Right lobe of liver (tissue), 6 donors: ENCODE measurements at places on chromosomes 6 and 20. TPM values are rescaled to one million over a fixed set of nuclear protein-coding genes. Genes with fewer than 3 reads are reported as not detected.
A peak's percentile ranks its signal among the peaks of the same experiment; 100 is the strongest.

DNA sequence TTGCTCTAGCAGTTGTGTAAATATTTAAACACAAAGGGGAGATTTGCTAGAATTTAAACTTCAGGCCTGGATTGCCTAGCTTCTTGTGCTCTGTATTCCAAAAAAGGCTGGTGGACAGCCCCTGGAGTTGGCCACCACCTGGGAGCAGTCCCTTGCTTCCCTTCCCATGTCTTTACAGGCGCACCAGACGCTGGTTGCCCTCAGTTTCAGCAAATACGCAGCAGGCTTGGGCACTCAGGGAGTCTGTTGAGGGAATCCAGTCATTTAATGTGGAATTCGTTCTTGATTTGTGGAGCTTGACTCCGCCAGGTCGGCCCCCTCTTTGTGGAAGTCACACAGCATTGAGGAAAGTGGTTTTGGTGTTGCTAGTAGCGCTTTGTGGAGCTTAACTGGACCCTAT is 156.8 kb downstream of the DTNBP1 start:
- DNase-seq = no peak

The CGAS gene
- 0.89 TPM for total RNA-seq

DNA sequence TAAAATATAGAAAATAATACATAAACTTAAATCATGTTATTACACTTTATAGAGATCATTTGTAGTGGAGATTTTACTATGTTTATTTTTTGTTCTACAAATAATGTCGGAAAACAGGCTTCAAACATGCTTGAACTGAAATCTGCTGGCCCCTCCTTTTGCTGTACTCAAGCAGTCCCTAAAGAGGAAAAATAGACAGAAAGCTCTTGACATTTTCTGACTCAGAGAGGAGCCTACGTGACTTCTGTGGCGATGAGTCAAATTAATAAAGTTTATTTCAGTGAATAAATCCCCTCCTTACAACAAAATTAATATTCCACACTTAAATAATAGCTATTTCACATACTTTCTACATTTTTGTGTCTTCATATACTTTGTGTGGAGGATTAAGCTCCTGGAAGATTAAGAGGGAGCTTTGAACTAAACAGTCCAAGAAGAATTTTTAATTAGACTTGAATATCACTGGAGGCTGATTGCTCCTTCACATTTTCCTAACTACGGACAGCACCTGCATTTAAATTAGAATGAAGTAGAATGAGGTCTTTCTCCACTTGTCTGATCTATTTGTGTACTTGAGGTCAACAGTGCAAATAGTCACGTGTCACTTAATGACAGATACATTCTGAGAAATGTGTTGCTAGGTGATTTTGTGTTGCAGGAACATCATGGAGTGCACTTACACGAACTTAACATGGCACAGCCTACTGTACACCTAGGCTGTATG is 1.7 kb upstream of the TREM1 start:
- DNase-seq = no peak

The TGM3 gene
- total RNA-seq = 0.29 TPM

- no peak for DNase-seq
These were observed 1.1 kb upstream of the APOBEC2 start for GRCh38 chr6:41051873-41052272.

- DNase-seq = no peak
These were observed 10.2 kb downstream of the CASS4 start for GRCh38 chr20:56422076-56422823.

The LY6G6C gene
- total RNA-seq = not detected

The MUC22 gene
- not detected for total RNA-seq

- DNase-seq = no peak
These were observed 97.8 kb upstream of the PREP start for GRCh38 chr6:105500693-105501092.

DNA sequence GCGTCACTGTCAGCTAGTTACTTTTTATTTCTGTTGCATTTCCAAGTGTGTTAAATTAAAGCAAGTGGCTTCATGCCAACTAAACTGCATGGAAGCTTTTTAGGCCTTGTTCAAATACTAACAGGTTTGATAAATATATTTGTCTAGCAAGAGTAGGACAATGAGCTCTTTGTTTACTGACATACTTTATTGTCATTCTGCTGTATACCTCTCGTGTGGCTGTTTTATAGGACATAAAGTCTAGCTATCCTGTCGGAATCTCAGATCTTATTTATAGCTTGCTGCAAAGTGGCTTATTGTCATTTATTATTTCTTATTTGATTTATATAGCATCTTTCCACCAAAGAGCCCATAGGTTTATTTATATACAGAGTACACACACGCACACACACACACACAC is 711.1 kb downstream of the KIF16B start:
- DNase-seq = no peak

DNA sequence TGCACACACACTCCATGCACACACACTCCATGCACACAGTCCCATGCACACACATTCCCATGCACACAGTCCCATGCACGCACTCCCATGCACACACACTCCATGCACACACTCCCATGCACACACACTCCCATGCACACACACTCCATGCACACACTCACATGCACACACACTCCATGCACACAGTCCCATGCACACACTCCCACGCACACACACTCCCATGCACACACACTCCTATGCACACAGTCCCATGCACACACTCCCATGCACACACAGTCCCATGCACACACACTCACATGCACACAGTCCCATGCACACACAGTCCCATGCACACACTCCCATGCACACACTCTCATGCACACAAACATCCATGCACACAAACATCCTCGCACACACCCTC is 168.4 kb downstream of the TTLL2 start:
- no peak for DNase-seq

The DNMT3B gene
- 0.43 TPM for total RNA-seq

The MMS22L gene
- 2.1 TPM for total RNA-seq

The RFX6 gene
- not detected for total RNA-seq

DNA sequence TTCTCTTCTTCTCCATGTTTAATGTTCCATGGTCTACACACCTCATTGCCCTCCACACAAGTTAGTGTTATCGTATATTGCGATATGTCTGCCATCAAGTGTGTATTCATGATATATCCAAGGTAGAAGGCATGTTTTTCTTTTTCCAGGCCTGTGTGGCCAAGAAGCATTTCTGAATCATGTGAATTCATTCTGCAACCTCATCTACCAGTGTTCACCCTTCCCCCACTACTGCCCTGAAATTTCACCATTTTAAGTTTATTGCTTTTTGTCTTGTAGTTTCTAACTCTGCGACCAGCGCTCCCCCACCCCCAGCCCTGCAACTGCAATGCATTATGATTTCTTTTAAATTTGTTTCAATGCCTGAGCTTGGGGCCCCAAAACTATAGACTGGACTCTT is 618.0 kb upstream of the FLRT3 start:
- no peak for DNase-seq

The SDCBP2 gene
- total RNA-seq = 2.0 TPM

GRCh38 chr6:150685860-150686259 is 86.2 kb downstream of the PLEKHG1 start:
- peak; percentile 37 for DNase-seq

GRCh38 chr6:113530769-113531168 is 326.4 kb upstream of the MARCKS start:
- DNase-seq = no peak
